ENCODE measurements at places on chromosomes 4 and X.

- peak; percentile 9 for DNase-seq
Measured at GRCh38 chrX:95764972-95765451, 919.6 kb upstream of the DIAPH2 start.

DNA sequence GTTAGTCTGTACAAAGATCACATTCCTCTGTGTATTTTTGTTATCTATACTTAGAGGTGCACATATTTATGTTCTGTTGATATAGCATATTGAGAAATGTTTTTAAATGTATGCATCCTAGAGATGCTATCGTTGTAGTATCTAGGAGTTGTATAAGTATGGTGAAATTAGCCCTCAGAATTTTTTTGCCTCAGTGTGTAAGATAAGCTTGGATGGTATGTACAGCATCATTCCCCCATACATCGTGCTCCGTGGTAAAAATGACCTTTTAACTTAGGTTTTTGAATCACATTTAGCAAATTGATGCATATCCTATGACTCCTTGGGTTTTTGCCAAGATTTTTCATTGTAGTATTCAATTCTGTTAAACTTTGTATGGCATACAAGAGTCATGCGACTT lies 113.5 kb downstream of the RPA4 start:
- no peak for DNase-seq

DNA sequence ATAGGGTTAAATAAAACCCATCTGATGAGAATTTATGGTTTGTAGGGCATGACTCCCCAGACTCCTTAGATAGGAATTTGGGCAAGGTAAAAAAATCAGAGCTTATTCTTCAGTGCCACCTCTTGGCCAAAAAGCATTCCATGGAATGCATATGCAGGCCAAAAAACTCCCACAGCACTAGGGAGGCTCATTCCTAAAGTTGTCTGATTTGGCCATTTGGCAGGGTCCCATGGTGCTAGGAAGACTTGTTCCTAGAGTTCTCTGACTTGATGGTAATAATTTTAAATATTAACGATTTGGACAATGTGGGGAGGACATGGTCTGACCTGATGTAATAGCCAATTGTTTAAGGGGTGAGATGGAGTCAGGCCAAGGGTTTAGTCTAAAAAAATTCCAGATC lies 93.0 kb downstream of the SPIN4 start:
- DNase-seq: no peak

GRCh38 chr4:169110633-169111032 lies 100.6 kb upstream of the CBR4 start:
- DNase-seq: no peak

DNA sequence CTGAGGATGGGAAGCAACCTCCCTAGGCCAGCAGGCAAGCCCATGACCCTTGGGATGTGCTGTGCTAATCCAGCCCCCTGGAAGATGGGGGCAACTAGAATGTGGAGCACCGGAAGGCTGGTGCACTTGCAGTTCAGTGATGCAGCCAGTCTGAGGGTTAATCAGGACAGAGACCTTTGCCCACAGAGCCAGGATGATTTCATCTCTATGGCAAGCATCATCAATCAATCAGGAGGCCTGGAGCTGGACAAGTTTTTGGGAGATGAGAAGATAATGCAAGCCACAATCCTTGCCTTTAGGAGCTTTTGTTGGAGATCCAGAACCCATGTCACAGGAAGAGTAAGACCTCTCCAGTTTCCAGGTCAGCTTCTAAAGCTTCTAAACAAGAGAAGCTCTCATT lies 15.4 kb upstream of the MSN start:
- no peak for DNase-seq

- DNase-seq: no peak
Measured at GRCh38 chrX:100098660-100099375, 311.3 kb downstream of the PCDH19 start.

DNA sequence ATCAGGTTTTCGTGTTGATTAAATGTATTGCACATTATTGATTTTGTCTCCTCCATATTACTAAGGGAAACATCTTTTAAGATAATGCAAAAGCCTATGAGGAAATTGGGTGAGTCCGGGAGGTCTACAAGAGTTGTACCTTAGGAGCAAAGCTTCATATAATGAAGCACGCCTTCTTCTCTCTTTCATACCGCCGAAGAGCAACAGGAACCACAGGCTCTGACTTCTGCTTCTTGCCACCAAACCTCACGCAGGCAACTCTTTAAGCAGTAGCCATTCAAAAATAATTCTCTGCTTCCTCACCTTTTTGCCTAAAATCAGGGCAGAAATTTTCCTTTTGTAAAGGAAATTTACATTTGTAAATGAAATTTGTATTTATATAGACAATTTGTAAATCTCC lies 139.6 kb downstream of the SPRY1 start:
- peak; percentile 16 for DNase-seq

- DNase-seq: peak; percentile 94
Measured at GRCh38 chr4:138405934-138406567, 163.9 kb upstream of the SLC7A11 start.

DNA sequence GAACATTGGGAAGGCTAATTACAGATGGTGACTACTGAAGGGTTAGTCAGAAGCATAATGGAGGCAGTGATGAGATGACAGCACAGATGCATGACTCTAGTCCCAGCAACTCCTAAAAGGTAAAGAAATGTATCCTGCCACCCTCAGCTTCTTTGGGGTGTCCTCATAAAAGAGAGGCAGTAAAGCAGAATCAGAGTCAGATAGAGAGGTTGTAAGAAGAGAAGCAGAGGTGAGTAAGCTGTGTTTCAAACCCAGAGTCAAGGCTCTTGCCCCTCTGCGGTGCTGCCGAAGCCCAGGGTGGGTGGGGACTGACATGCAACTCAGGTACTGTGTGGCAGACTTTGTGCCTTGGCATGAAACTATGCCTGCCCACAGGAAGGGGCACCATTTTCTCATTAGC lies 59.5 kb upstream of the PGM2 start:
- no peak for DNase-seq

- DNase-seq: no peak
Measured at GRCh38 chrX:132017431-132018185, 5.5 kb upstream of the STK26 start.

GRCh38 chrX:10854594-10854993 lies 234.2 kb upstream of the MID1 start:
- no peak for DNase-seq

- DNase-seq: no peak
Measured at GRCh38 chr4:110275871-110276270, 77.5 kb upstream of the ELOVL6 start.

GRCh38 chrX:41825796-41826195 lies 97.6 kb downstream of the CASK start:
- no peak for DNase-seq
